ENCODE measurements at places on chromosomes 6 and 20.

GRCh38 chr6:21887231-21888185, 294.0 kb downstream of the SOX4 start:
- peak; percentile 68 for DNase-seq

DNA sequence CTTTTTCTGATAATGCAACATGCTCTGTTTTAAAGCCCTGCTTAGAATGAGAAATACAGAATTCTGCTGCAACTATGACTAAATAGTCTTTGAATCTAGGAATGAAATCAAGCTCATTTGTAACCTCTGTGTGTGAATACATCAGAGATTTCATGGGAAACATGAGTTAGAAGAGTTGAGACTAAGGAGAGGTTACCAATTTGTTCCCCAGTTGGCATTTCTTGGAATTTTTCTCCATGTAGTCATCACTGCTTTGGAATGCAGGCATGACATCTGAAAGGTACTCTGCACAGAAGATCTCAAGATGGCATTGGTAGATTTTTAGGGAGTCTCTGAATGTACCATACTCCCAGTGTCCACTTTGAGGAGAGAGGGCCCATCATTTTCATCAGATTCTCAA, 237.2 kb downstream of the TFAP2A start:
- no peak for DNase-seq

DNA sequence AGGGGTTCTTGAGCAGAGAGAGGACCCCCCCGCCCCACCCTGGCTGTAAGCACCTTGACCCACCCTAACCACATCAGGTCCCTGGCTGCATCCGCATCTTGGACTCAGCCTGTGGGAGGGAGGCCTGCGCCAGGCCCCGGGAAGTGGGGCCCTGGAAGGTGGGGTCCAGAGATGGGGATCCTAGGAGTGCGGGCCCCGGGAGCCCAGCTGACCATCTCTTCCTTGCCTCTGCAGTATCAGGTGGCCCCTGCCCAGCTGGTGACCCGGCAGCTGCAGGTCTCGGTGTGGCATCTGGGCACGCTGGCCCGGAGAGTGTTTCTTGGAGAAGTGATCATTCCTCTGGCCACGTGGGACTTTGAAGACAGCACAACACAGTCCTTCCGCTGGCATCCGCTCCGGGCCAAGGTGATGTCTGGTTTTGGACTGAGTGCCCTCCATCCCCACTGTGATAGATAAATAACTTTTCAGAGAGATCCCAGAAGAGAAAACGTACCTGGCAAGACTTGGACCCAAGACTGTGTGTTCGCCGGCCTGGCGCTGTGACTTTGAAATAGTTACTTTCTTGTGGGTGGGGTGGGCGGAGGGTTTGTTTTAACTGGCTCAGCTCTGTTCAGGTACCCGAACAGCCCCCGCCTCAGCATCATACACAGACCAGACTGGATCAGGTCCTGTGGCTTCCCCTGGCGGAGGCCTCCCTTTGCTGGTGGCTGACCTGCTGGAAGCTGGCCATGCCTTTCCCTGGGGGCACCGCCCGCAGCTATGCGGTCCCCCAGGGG, 62.0 kb downstream of the EZR start:
- no peak for DNase-seq

GRCh38 chr6:10800810-10801209, 37.5 kb downstream of the MAK start:
- DNase-seq = no peak

DNA sequence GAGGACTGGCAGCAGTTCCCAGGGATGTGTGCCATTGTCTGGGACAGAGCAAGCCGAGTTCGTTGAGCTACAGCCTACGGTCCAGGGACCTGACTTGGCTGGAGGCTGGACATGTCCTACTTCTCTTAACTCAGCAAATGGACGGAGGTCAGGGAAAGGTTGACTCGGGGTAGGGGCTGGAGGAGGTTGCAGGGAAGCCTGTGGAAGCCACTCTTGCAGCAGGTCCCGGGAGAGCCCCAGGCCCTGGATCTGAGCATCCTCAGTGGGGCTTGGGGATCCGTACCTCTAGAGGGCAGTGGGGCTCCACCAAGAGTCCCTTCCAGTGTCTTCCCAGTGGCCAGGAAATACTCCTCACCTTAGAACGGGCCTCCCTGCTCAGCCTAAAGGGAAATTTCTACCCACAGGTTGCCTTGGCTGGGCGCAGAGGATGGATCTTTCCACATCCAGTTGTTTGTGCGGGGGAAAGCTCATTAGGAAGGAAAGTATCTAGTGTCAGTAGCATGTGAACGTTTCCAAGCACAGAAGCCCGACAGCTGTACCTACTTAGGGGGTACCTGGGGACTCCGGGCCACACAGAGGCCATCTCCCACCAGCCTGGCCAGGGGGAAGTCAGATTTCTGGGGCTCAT, 170.2 kb downstream of the NFATC2 start:
- DNase-seq = peak; percentile 73

DNA sequence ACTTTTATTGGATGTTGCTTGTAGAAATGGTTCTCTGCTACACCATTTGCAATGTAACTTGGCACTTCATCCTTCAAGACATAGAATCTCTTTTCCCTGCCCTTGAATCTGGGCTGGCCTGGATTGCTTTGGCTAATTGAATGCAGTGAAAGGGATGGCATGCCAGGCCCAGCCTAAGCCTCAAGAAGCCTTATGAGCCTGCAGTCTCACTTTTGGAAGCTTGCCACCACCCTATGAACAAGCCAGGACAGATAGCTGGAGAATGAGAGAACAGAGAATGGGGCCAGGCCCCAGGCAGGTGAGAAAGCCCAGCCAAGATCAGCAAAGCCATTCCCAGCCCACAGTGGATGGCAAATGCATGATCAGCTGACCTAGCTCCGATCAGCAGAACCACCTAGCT, 350.7 kb upstream of the RNF24 start:
- no peak for DNase-seq

GRCh38 chr6:77326711-77327110, 136.6 kb downstream of the HTR1B start:
- DNase-seq = no peak

GRCh38 chr20:19807191-19807945, 49.3 kb downstream of the RIN2 start:
- no peak for DNase-seq

DNA sequence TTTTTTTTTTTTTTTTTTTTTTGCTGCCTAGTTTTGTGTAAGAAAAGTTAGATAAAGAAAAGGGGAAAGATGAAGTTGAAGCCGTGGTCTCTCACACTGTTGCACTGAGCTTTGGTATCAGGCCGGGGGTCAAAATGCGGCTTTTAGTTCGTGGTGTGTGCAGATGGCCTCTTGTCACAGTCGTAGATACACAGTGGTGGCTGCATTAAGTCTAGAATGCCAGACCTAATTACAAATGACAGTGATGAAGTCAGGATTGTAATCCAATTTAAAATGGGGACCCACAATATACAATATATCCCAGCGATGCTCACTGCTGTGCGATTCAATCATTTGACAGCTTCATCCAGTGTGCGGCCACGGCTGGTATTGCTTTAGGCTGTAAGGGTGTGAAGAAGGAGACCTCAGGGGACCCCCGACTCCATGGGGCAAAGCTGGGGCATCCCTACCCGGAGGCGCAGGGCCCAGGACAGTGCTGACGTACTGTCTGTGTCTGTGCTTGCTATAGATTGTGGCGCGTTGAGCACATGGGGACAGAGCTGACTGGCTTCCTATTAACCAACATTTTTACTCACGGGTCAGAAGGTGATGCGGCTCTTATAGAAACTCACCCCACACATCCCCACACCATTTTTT, 210.0 kb upstream of the SOX4 start:
- no peak for DNase-seq

DNA sequence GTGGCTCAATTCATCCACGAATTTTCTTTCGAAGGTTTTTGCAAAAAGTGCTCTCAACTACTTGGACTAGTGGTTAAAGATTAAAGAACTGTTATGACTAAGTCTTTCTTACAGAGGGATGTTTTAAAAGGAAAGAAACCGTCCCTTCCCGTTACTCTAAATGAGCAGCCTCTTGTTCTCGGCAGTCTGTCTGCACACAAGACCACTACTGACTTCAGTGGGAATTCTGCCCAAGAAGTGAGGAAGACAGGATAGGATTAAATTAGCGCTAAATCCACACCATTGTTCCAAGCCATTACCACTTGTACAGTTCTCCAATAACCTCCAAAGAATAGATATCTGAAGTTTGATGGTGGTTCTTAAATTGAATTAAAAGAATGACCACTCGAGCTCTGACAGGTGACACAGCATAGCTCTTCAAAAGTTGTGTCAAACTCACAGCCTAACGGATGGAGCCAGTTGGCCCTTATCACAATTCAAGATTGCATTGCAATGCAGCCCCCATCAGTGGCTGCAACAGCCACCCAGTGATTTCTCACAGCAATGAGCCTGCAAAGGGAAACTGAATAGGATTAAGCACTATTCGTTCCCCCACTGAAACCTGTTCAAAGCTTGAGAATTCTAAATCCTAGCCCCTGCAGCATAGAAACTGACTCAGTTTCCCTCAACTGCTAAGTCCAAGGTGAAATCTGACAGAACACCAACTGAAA, 1.8 kb downstream of the EPB41L2 start:
- DNase-seq = no peak

- DNase-seq = no peak
Observed at GRCh38 chr6:166908811-166909210, 47.5 kb downstream of the RNASET2 start.

- DNase-seq = no peak
Observed at GRCh38 chr6:150646228-150646627, 46.5 kb downstream of the PLEKHG1 start.

DNA sequence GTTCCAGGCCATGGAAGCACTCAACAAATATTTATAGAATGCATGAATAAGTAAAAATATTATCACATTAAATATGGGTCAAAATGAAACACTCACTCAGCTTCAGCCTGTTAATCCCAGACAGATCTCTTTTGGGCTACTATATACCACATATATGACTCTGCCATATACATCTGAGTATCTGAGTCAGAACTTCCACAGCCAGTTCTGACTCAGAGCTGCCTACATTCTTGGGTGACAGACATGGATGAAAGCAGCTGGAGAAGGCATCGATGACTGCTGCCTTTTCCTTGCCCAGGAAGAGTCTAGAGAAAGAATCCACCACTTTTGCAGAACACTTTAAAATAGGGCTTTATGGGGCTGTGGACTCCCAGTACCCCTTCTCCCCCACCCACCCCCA, 11.5 kb upstream of the PDYN start:
- DNase-seq = no peak

- DNase-seq = no peak
Observed at GRCh38 chr6:39178235-39178634, 51.0 kb downstream of the KCNK5 start.

GRCh38 chr6:2433711-2434110, 188.3 kb upstream of the GMDS start:
- DNase-seq = no peak

DNA sequence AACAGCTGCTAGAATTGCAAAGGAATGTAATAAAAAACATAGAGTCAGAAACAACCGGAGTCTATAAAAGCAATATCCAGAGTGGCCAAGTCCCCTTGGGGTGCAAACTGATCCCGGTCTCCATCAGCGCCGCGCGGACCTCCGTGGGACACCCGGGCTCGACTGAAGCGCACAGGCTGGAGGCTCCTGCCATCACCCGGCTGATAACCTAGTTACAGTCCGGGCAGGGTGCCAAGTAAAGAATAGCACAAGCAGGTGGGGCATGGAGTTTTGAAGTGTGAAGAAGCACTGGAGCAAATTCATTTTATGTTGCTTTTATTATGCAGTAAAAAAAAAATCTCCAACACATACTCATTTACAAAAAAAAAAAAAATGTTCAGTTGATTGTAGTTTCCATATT, 205.1 kb upstream of the GMDS start:
- peak; percentile 76 for DNase-seq

DNA sequence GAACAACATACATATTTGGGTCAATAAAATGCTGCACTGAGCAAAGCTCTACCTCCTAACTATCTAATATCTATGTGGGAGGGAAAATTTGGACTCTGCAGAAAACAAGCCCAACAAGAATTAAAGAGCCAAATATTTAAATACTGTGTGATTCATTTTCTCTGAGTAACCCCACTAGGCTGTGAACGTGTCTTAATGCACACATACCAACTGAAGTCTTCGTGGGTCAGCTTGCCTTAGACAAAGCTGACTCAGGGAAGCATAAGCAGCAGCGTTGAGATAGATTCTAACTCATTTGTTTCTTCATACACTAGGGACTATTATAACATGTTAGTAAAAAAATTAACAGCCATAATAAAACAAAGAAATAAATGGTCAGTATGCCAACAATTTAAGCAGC, 114.3 kb downstream of the GJA1 start:
- DNase-seq = no peak

- DNase-seq = peak; percentile 14
Observed at GRCh38 chr20:37160683-37161082, 18.4 kb upstream of the RPN2 start.

GRCh38 chr6:169700296-169700695, 1.5 kb downstream of the WDR27 start:
- no peak for DNase-seq

- no peak for DNase-seq
Observed at GRCh38 chr20:20744170-20744725, 31.8 kb upstream of the RALGAPA2 start.

DNA sequence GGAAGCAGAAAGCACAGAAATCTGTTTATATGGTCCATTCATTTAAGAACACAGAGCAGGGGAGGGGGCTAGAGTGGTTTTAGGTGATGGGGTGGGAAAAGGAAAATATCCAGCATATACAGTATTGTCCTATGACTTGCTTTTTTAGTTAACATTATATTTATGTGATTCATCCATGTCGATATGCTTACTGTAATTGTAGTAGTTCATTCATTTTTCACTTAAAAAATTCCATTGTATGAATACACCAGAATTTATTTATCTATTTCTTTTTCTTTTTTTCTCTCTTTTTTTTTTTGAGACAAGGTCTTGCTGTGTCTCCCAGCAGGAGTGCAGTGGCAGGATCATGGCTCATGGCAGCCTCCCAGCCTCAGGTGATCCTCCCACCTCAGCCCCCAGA, 9.6 kb upstream of the PRIM2 start:
- no peak for DNase-seq

GRCh38 chr6:117531346-117531745, 48.9 kb downstream of the DCBLD1 start:
- no peak for DNase-seq

GRCh38 chr20:62523473-62524203, 47.8 kb upstream of the GATA5 start:
- DNase-seq = no peak

DNA sequence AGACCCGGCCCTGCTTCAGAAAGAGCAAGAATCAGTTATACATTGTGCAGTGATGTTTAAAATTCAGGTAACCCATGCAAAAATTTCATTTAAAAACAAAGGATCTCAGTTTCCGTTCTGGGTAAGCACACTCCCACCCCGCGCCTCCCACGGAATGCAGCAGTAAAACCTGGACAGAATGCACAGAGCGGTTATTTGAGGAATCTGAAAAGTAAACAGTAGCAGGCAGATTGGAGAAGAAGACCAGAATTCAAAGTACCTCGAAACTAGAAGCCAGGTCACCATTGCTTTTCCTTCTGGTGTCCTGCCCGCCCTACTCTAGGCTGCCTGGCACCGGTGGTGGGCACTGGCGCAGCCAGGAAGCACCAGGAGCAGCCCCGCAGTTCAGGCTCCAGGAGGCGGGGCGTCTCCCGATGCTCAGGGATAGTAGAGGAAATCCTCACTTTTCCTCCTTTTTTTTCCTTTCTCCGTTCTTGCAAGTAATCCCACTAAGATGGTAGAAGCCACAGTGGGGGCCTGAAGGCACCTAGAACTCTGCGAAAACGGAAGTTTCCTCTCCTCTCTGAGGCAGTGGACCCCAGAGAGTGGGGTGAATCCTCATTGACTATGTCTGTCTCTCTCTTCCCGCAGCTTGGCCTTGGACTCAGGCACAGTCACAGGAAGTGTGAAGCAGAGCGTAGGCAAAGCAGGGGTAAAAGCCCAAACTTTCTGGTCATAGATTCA, 28.3 kb downstream of the METTL24 start:
- DNase-seq = no peak

GRCh38 chr6:168473197-168473596, 32.2 kb downstream of the SMOC2 start:
- DNase-seq = no peak

Data from thyroid gland (tissue), 4 donors.